Uterus (tissue), 4 donors: ENCODE measurements at places on chromosomes 3 and 15. TPM values are rescaled to one million over a fixed set of nuclear protein-coding genes. Genes with fewer than 3 reads are reported as not detected.

- peak overlapping the region; percentile 43 for H3K27ac ChIP-seq
- H3K36me3 ChIP-seq: no peaks in the 10 kb centered on the region
- H3K27me3 ChIP-seq: no peaks in the 10 kb centered on the region
- H3K4me1 ChIP-seq: peaks cover 4% of the 10 kb centered on the region
- peak; percentile 82 for DNase-seq
- no peak overlapping the region for H3K4me3 ChIP-seq
Observed at GRCh38 chr3:56988458-56989168, 71.9 kb upstream of the SPATA12 start.

GRCh38 chr15:73585871-73586654, 47.1 kb downstream of the NPTN start:
- no peak overlapping the region for H3K4me3 ChIP-seq
- no peaks in the 10 kb centered on the region for H3K4me1 ChIP-seq
- no peak overlapping the region for H3K27ac ChIP-seq
- DNase-seq: no peak
- no peaks in the 10 kb centered on the region for H3K36me3 ChIP-seq

- no peak overlapping the region for H3K27ac ChIP-seq
- H3K36me3 ChIP-seq: no peaks in the 10 kb centered on the region
- no peaks in the 10 kb centered on the region for H3K27me3 ChIP-seq
- no peak for DNase-seq
Observed at GRCh38 chr3:127858937-127859336, 36.6 kb upstream of the MGLL start.

DNA sequence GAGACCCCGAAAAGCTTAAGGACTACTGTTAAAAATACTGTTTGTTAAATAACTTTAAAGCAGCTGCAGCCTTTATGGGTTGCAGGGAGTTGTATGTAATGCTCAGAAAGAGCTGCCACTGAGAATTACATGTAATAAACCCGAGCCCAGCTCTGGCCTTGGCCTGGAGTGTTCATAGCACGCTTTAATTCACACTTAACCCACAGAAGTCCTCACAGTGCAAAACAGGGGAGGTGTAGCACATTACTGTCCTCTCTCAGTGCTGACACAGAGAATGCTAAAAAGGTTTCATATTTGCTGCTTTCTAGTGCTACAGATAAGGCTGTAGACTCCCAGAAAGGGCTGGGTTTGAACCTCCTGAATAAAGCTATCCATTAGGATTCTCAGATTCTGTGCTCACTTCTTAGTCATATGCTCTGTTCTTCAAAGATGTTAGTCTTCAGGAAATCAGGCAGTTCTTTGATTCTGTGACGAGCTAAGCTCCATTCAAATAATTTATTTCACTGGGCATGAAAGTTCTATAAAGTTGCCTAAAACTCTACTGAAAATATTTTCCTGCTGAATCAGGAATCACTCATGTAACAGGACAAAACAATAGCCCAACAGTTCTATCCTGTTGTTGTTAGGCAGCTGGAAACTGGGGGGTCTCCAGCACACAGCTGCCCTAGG, 108.0 kb downstream of the SENP2 start:
- no peaks in the 10 kb centered on the region for H3K4me1 ChIP-seq
- no peaks in the 10 kb centered on the region for H3K27me3 ChIP-seq
- H3K27ac ChIP-seq: peak overlapping the region; percentile 10
- H3K4me3 ChIP-seq: no peak overlapping the region
- H3K36me3 ChIP-seq: no peaks in the 10 kb centered on the region

- DNase-seq: no peak
- no peaks in the 10 kb centered on the region for H3K27me3 ChIP-seq
- H3K27ac ChIP-seq: no peak overlapping the region
- H3K4me3 ChIP-seq: no peak overlapping the region
- no peaks in the 10 kb centered on the region for H3K36me3 ChIP-seq
- no peaks in the 10 kb centered on the region for H3K4me1 ChIP-seq
Observed at GRCh38 chr15:52172869-52173268, 18.3 kb downstream of the GNB5 start.

GRCh38 chr3:16463119-16463518, 50.4 kb downstream of the RFTN1 start:
- H3K4me3 ChIP-seq: no peak overlapping the region
- no peak overlapping the region for H3K27ac ChIP-seq
- no peak for DNase-seq
- peaks cover 2% of the 10 kb centered on the region for H3K4me1 ChIP-seq
- no peaks in the 10 kb centered on the region for H3K27me3 ChIP-seq

GRCh38 chr3:42572278-42572677, 9.5 kb downstream of the SEC22C start:
- H3K4me3 ChIP-seq: no peak overlapping the region
- no peaks in the 10 kb centered on the region for H3K4me1 ChIP-seq
- no peaks in the 10 kb centered on the region for H3K36me3 ChIP-seq
- no peak for DNase-seq
- H3K27me3 ChIP-seq: no peaks in the 10 kb centered on the region

DNA sequence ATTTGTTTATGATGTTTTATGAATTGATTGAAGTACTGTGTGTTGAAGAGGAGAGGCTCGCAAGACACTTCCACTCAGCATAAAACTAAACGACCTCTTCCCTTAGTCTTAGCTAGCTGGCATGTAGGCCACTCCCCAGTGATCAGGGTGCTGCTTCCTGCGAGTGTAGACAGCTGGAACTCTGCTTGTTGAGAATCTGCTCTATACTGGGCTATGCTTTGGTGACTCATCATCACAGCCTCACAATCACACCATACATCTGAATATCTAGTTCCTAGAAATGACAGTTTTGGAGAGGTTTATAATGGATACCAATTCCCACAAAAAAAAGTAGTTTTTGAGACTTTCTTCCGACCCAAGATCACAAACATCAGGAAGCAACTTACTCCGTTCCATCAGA, 1.5 kb upstream of the SLC24A5 start:
- H3K27me3 ChIP-seq: no peaks in the 10 kb centered on the region
- H3K36me3 ChIP-seq: no peaks in the 10 kb centered on the region
- H3K4me1 ChIP-seq: no peaks in the 10 kb centered on the region

Gene CDHR4
- total RNA-seq: 0.41 TPM

Gene RBM6
- 143 TPM for total RNA-seq

Gene ACOX2
- 10.3 TPM for total RNA-seq
